ENCODE measurements at places on chromosomes 16 and 17.
A peak's percentile ranks its signal among the peaks of the same experiment; 100 is the strongest.

GRCh38 chr16:50520451-50521245 is 27.5 kb upstream of the NKD1 start:
- DNase-seq: no peak

GRCh38 chr17:51650202-51650601 is 389.9 kb downstream of the UTP18 start:
- DNase-seq: no peak

- no peak for DNase-seq
These were observed 258.3 kb downstream of the FOXL1 start for GRCh38 chr16:86836503-86837129.

DNA sequence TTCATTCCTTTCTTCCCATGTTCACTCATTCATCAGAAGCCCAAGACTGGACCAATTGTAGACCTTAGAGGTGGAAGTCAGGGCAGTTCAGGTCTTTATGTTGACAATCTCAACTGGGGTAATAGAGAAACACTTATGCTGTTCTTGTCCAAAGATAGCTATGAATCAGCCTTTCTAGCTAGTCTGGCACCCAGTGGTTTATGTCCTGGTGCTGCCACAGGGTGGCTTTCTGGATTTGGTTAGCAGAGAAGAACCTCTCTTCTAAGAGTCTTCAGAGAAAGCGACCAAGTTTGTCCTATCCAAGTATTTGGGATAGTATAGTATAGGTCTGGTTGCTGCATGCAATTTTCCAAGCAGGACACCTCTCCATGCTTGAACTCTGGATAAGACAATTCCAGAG is 83.3 kb downstream of the NOG start:
- no peak for DNase-seq

DNA sequence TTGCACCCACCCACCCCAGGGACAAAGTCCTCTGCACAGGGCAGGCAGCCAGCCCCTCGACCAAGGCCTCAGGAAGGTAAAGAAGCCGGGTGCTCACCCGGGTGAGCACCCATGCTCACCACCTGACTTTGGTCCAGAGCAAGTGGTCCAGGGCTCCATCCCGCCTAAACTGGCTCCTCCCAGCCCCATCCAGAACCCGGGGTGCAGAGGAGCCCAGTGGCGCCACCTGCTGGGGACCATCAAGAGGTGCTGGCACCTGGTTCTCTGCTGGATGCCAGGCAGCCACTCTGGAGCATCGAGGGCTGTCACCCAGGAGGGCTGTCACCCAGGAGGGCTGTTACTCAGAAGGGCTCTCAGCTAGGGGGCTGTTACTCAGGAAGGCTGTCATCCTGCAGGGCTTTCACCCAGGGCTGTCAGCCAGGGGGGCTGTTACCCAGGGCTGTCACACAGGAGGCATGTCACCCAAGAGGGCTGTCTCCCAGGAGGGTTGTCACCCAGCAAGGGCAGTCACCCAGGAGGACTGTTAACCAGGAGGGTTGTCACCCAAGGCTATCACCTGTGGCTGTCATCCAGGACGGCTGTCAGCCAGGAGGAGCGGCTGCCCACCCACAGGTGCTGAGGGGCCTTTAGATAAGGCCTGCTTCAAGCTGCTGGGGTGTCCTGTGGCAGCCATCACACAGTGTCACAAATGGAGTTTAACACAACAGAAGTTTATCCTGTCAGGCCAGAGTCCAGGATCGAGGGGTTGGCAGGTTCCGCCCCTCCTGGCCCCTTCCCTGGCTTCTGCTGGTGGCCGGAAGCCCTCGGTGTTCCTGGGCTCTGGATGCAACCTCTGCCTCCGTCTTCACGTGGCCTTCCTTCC is 98.5 kb downstream of the TNFRSF13B start:
- DNase-seq: peak; percentile 21

GRCh38 chr17:78838574-78839005 is 2.0 kb downstream of the USP36 start:
- DNase-seq: no peak

DNA sequence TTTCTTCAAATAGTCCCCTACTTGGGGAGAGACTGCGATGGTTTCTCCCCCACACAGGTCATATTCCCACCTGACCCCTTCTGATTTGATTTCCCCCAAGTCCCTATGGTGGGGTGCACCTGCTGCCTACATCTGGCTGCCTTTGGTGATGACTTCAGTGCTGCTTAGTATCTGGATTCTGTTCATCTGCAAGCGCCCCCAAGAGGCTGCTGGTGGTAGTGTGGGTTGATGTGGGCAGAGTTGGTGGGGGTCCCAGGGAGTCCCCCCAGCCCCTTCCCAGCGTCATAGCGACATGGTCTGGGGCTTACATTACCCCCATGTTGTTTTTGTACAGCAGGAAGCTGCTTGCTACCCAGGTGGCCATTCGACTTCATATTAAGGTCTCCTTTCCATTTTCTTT is 99.2 kb downstream of the NTN1 start:
- no peak for DNase-seq

DNA sequence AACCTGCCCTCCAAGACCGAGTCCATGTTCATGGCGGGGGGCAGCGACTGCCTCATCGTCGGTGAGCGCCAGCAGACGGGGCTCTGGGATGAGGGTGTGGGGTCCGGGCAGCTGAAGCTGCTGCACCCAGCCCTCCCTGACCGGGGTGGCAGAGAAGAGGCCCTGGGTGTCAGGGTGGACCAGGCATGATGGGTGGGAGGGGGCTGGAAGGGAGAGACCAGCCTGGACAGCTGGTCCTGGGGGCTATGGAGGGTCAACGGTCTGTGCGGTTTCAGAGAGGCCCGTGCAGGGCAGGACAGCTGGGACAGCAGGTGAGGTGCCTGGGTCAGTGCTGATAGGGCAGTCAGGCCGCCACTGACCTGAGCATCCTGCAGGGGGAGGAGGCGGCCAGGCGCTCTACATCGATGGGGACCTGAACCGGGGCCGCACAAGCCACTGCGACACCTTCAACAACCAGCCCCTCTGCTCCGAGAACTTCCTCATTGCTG is 13.3 kb upstream of the ATP6V0C start:
- DNase-seq: no peak

All from stimulated activated CD8-positive, alpha-beta memory T cell treated with anti-CD3 and anti-CD28 coated beads, Interleukin-7, amount 100 ng/mL, for 24 hours (primary cell).